ENCODE measurements at places on chromosomes 7 and 10.
A peak's percentile ranks its signal among the peaks of the same experiment; 100 is the strongest.

GRCh38 chr7:152313831-152314604 lies 121.8 kb downstream of the KMT2C start:
- peak; percentile 84 for DNase-seq

DNA sequence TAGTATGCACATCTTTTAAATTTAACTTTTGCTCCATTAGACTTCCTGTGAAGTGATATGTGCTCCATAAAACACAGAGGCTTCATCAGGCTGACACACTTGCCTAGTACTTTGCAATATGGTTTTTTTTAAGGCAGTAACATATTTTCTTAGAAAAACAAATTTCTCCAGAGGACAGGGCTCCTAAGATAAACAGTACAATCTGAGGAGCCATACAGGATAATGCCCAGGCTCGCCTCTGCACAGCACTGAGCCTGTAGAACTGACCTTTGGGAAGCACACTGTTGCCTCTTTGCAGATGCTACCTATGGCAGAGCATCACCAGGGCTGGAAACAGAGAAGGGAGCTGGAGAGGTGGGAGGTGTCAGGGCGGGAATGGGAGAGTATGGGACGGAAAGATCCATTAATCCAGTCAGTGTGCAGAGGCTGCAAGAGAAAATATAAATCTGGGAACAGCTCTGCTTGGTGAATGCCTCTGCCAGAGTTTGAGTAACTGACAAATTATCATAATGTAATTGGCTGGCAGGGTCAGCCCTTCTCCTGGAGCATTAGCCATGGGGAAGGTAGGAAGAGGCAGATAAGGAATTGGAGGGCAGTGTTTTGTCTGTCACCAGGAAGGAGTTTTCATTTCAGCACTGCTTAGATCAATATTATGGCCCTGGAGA lies 132.3 kb downstream of the CREB5 start:
- DNase-seq, result no peak

DNA sequence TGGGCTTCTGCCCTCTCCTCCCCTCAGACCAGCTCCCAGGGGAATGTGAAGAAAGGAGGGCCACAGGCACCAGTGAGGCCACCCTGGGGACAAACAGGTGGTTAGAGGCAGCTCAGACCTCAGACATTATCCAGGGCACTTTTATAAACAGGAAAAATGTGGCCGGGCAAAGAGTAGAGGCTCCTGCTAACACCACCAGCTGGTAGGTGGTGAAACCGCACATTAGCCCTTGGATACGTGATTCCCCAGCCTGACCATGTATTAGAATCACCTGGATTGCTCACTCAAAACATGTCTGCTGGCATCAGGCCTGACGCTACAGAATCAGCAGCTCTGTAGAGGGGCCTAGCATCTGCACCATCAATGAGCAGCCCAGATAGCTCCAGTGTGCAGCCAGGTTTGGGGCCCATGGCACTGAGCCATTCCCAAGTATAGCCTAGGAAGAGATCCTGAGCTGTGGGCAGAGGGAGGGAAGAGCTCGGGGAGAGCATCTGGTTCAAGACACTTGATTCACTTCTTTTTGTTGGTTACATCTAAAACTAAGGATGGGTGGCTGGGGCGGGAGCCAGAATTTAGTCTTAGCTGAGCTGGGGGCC lies 37.1 kb downstream of the GPR26 start:
- no peak for DNase-seq

- no peak for DNase-seq
Observed at GRCh38 chr10:80453056-80453841, 861 bp upstream of the TSPAN14 start.

- no peak for DNase-seq
Observed at GRCh38 chr7:108711611-108712010, 141.9 kb downstream of the DNAJB9 start.

GRCh38 chr10:35612385-35613106 lies 7.4 kb downstream of the GJD4 start:
- DNase-seq, result no peak

GRCh38 chr10:35058686-35059085 lies 31.5 kb downstream of the CUL2 start:
- DNase-seq, result no peak

DNA sequence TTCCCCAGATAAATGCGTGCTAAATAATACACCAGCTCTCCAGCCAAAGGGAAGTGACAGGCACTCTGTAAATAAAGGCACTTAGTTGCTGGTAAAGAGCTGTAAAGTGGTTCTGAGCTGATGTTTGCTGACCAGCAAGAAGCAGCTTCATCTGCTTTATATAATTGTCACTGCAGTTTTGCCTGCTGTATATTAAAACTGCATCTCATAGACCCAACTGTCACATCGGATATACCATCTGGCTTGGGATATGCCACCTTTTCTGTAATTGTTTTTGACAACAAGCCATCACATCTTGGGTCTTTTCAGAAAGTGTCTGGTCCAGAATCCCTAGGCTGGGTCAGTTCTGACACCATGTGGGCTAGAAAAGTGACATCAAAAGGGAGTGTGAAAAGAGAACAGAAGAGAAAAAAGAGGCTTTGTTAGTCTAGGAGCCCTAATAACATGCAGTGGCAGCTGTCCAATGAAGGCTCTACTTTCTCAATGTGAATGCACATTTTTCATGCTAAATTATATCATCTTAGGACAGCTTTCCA lies 697.6 kb downstream of the KCNMA1 start:
- DNase-seq, result no peak

DNA sequence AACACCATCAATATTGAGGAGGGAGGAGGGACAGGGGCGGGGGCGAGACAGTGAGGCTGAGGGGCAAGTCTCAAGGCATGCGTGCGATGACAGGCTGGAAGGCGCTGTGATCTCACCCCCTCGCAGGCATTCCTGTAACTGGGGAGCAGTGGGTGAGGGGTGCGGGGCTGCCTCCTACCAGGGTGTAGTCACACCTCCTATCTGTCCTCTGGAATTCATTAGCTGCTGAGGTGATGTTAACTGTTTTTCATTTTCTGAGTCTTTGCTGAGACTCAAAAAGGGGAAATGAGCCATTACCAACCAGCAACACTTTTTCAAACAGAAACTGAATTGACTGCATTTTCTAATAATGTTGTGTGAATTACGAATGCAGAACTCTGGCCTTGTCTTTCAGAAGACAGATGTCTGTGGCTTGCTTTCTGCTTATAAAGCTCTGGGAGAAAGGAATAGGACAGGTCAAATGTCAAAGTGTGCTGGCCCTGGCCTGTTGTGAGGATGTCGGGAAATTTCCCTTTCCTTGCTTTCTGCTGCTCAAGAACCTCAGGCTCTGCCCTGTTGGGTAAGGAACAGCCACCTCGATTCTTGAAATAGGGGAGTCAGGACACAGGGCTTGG lies 23.7 kb upstream of the CDH23 start:
- no peak for DNase-seq

DNA sequence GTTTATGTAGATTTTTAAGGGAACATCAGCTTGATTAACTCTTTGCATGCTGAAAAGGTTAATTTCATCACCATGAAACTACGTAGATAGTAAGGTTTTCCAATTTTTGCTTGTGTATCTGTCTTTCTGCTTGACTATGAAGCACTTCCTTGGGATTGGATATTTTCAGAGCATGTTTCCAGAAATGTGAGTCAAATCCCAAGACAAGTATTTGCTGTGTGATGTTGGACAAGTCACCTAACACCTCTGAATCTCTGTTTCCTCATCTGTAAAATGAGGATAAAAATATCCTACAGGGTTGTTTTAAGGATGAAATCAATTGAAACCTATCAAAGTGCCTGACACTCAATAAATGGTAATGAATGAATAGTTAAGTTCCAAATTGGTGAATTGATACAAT lies 42.4 kb downstream of the ANK3 start:
- DNase-seq, result no peak

- DNase-seq, result no peak
Observed at GRCh38 chr10:63214571-63214970, 81.4 kb downstream of the NRBF2 start.

- no peak for DNase-seq
Observed at GRCh38 chr10:101405001-101405400, 51.0 kb downstream of the BTRC start.

DNA sequence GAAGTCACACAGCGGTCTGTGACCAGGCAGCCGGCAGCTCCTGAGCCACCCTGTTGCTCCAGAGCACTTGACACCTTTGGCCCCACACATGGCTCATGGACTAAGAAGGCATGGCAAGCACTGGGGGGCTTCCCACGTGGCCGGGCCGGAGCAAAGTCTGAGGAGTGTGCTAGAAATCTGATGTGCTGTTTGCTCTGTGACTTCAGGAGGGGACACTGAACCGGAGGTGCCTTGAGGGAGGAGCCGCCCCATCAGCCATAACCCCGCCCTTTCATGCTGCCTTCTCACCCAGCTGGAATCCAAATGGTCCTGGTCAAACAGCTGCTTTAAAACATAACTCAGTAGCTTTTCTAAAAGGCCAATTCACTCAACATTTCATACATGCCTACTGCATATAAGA lies 33.5 kb downstream of the PROSER2 start:
- DNase-seq, result no peak

DNA sequence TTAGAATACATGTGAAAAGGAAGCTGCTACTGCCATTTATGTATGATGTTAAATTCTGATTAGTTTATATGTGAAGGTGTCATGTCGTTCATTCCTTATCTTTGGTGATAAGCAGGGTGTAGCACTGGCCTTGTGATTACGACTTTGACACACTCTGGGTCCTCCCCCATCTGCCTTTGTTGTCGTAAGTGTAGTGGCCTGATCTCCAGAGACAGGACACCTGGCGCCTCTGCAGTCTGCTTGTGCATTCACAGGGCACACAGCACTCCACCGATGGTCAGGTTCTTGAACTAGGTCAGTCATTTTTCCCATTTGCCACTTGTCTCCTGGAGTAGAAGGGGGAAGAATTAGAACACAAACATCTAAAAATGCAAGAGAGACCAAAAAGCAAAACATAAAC lies 186.0 kb downstream of the PRKCQ start:
- DNase-seq, result no peak

DNA sequence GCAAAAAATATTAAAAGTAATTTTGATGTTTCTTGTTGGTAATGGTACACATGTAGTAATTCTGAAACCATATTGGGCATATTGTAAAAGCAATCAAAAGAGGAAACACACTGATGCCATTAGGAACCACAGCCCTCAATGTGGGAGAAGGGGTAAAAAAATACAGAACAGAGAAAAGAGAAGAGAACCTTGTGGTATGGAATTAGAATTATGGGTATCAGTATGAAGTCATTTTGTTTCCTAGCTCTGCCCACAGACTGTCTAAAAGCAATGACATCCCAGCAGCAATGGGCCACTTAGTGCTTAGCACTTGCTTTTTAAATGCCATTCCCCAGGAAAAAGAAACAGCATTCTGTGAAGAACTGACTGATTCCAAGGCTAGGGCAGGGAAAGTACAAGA lies 61.5 kb downstream of the CPVL start:
- no peak for DNase-seq

DNA sequence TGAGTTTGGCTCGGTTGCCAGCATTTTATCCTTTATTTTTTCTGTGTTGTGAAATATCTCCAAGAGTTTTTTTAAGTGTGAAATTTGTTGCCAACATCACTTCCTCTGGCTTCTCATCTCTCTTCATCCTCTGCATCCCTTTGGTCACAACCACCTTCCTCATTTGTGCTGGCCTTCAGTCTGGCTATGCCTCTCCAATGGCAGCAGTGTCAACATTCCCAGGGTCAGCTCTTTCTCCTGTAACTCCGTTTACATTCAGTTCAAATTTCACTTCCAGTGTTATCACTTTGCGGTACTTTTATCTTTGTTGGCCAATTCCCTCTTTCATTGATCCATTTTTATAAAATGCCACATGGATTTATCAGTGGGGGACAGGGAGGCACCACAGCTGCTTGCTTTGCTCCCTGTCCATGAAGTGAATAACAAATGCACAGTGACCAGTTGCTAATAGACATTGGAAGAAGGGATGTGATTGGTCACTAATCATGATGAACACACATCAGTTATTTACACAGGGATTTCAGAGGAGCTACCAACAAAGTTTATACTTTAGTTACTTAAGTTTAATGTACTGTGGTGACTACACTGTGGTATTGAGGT lies 311.4 kb upstream of the LRGUK start:
- DNase-seq, result peak; percentile 14

DNA sequence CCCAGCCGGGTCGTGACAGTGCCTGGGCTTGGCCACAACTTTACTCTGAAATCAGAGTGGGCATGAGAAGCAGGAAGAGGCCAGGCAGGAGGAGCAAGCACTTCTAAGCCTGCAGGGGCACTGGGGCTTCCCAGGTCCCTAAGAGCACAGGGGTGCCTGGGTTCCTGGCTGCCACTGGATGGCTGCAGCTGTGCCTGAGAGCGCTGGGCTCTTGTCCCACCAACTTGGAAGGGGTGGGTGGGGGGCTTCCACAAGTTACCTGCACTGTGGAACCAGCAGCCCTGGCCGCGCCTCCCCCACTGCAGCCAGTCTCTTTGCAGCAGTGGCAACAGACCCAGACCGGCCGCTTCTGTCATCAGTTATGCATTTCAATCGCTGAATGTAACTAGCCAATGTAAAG lies 434.7 kb upstream of the GRM3 start:
- no peak for DNase-seq

DNA sequence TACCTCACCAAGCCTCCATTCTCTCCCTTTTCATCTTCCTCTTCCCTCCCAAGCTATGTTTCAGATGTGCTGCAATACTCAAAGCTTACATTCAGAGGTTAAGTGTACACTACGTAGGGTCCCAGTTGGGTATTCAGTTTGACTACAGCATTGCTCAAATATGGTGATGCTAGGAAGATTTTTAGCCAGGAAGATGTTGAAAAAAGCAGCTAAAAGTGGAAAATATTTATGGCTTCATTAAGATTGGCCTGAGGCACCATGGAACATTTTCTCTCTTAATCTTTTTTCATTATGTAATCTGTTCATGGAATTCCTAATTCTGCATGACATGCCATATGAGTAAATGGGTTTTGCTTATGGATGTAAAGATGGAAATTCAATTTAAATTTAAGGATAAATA lies 72.0 kb upstream of the ABCB5 start:
- no peak for DNase-seq

- DNase-seq, result no peak
Observed at GRCh38 chr10:106467506-106467905, 697.0 kb downstream of the SORCS1 start.

DNA sequence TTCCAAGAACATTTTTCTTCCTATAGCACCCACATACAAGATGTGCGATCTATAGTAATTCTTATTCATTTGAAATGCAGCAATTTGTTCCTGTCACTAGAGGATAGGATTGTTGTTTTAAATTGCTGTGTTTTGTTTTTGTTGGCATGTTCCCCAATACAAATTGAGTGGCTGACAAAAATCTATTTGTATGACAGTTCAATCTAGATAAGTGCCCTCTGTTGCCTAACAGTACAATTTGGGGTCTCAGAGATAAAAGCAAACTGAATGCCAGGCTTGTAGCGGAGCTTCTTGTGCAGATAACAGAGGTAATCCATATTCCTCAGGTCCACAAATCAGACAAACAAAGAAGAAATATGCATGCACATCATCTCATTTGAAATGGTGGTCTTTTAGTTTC lies 68.8 kb downstream of the VTI1A start:
- DNase-seq, result no peak

- no peak for DNase-seq
Observed at GRCh38 chr7:90681336-90682022, 85.4 kb downstream of the CDK14 start.

DNA sequence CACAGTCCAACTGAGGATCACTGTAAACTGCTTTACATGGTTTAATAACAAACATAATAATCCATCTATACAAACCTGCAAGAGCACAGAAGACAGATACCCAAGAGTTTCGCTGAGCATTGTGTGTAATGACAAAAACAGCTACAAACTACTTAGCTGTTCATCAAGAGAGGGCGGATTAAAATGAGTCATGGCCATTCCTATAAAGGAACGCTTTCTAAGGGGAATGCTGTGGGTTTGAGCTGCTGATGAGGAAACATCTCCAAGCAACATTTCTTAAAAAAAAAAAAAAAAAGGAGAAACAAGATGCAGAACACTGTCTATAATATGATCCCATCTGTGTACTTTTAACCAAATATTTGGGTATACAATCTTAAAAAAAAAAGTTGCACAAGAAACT lies 33.8 kb downstream of the VOPP1 start:
- DNase-seq, result peak; percentile 84

Data from epithelial cell of prostate (primary cell).